ENCODE measurements at places on chromosomes 6 and 20.

DNA sequence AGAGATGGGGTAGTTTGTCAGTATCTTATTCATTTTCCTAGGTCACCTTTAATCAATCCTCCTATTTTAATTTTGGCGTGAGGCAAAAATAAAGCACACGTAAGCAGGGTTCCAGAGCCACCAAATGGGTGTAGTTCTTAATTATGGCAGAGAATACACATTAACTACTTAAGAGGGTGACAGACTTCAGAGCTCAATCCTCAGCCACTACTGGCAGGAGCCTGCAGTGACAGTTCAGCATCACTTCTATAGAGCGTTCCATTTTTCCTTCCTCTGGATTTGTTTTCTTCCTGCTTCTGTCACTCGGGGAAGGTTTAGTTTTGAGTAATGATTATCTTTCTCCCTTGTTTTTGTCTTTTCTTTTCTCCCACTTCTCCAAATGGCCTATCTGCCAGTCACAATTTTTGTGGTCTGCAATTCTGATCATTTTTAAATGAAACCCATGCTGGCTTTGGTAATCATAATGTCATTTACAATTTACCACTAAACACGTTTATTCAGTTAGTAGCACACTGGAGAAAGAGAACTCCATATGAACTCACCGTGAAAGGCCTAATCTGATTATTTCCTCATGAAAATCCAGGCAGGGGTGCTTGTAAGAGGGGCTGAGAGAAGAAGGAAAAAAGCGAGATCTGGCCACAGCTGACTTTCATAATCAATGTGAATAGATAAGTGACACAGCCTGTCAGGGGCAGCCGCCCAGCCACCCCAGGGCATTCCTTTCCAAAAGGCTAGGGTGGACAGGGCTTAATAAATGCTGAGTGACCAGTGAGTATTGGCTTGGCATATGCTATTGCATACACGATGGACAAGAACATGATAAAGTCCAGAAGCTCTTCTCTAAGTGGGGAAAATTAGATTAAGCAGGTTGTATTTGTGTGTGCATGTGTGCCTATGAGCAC lies 412.1 kb downstream of the PKHD1 start:
- DNase-seq, result no peak

DNA sequence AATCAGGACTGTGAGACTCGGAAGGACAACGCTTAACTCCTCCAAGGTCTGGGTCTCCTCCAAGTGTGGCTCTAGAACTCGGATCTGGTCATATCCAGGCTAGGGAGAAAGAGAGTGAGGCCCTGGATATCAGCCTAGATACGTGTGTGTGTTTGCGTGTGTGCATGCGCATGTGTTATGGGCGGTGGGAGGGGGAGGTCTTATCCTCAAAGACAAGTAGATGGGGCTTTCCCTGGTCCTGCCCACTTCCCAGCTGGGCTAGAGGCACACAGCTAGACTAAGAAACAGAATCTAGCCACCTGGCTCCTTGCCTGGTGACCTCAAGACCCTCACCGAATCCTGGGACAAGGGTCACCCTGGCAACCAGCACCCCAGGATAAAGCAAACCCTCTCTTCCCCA lies 13.2 kb downstream of the CPNE5 start:
- DNase-seq, result no peak

DNA sequence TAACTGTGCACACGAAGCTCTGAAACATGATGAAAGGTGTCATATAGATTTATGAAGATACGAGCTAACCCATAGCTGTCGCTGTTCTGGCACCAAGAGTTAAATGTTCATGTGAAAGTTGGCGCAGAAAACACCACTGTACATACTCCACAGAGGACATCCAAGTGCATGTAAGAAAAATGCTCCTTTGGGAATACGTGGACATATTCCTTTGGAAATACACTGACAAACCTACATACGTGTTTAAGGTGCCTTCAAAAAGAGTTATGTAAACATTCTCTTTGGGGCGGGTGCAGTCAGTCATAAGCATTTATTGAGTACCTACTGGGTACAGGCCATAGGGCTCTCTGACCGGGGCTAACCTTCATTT lies 723 bp upstream of the ARID1B start:
- DNase-seq, result no peak

DNA sequence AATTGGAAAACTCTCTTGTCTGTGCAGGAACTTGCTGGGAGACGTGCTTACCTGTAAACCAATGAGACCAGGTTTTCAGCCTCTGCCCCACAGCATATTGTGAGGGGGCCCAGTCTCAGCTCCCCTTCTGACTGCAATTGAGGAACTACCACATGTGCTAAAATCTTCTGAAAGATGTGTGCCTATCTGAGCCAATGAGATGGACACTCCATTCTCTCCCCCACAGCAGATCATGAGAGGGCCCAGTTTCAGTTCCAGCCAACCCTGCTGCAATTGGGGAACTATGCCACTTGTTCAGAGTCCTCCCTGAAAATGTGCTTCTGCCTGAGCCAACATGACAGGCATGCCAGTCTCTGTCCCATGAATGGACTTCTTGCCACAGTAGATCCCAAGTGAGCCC lies 20.9 kb upstream of the PI3 start:
- DNase-seq, result no peak

DNA sequence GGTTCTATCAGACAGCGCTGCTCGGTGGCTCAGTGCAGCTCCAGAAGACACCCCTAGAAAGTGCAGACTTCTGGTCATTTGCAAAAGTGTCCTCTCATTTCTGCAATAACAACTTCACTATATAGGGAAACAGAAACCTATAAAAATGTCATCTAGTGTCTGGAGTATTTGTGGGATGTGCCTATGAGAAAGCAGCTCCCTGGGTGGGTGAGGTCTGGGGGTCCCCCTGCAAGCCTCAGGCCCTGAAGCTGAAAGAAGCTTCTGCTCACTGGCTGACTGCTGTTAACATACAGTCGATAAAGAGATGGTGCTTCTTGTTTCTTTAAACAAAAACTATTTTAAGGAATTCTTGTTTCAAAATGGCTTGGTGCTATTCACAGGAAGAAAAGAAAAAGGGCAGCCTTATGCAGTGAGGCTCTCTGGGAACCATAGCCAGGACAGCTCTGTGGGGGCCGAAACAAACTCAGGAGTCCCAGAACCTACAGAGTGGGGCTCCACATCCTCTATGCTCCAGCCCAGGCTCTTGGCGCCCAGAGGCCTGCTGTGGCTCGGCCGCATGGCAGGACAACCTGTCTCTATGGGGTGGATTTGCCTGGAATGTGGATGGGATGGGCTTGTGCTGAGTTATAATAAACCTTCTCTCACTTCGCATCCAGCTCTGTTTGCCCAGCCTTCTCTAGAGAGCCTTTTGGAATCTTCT lies 109.7 kb downstream of the BANF2 start:
- no peak for DNase-seq

GRCh38 chr20:62707921-62708521 lies 615 bp upstream of the NTSR1 start:
- no peak for DNase-seq

- DNase-seq, result peak; percentile 0
Observed at GRCh38 chr6:137715589-137716045, 151.4 kb upstream of the TNFAIP3 start.
